ENCODE measurements at places on chromosomes 12 and 14. TPM values are rescaled to one million over a fixed set of nuclear protein-coding genes. Genes with fewer than 3 reads are reported as not detected.
A peak's percentile ranks its signal among the peaks of the same experiment; 100 is the strongest.

Gene AQP2
- total RNA-seq: not detected

Gene TM7SF3
- 51.8 TPM for total RNA-seq

Gene CRACR2A
- 1.9 TPM for total RNA-seq

Gene EDDM3A
- not detected for total RNA-seq

- DNase-seq: peak; percentile 37
- H3K27ac ChIP-seq: no peak overlapping the region
- no peaks in the 10 kb centered on the region for H3K36me3 ChIP-seq
- peak overlapping the region; percentile 56 for H3K4me3 ChIP-seq
- no peaks in the 10 kb centered on the region for H3K27me3 ChIP-seq
Observed at GRCh38 chr12:92505254-92506231, 197.2 kb upstream of the PLEKHG7 start.

DNA sequence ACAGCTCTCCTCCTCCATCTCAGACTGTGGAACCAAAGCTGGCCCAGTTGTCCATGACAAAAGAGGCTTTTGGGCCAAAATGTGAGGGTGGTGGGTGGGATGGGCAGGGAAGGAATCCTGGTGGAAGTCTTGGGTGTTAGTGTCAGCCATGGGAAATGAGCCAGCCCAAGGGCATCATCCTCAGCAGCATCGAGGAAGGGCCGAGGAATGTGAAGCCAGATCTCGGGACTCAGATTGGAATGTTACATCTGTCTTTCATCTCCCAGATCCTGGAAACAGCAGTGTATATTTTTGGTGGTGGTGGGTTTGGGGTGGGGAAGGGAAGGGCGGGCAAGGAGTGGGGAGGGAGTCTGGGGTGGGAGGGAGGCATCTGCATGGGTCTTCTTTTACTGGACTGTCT, 11.8 kb upstream of the TAMALIN start:
- peaks cover 12% of the 10 kb centered on the region for H3K4me1 ChIP-seq
- H3K36me3 ChIP-seq: peaks cover 7% of the 10 kb centered on the region
- H3K4me3 ChIP-seq: no peak overlapping the region

DNA sequence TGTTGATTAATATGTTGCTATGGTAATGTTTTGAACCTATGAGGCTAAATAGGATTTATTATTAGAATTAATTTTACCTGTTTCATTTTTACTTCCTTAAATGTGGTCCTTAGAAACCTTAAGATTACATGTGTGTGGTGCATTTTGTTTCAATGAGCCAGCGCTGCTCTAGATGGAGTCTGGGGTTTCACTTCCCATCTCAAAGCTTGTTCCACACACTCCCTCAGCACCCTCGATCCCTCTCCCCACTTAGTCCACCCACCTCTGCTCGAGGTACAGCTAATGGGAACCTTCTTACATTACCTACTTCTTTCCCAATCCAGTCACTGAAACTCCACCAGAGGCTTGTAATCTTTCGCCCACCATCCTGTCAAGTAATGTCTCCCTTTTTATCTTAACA, 205.2 kb downstream of the PAX9 start:
- H3K36me3 ChIP-seq: no peaks in the 10 kb centered on the region
- DNase-seq: no peak
- H3K4me3 ChIP-seq: no peak overlapping the region

Gene PIWIL1
- not detected for total RNA-seq

Gene IGF1
- 1.4 TPM for total RNA-seq

- H3K4me3 ChIP-seq: peak overlapping the region; percentile 89
- no peaks in the 10 kb centered on the region for H3K27me3 ChIP-seq
- H3K27ac ChIP-seq: peak overlapping the region; percentile 0
- H3K4me1 ChIP-seq: peaks cover 34% of the 10 kb centered on the region
- peaks cover 32% of the 10 kb centered on the region for H3K36me3 ChIP-seq
Observed at GRCh38 chr12:89346741-89347324, 5.5 kb downstream of the DUSP6 start.

- no peak for DNase-seq
- no peak overlapping the region for H3K4me3 ChIP-seq
Observed at GRCh38 chr12:80925983-80926382, 11.8 kb downstream of the LIN7A start.

DNA sequence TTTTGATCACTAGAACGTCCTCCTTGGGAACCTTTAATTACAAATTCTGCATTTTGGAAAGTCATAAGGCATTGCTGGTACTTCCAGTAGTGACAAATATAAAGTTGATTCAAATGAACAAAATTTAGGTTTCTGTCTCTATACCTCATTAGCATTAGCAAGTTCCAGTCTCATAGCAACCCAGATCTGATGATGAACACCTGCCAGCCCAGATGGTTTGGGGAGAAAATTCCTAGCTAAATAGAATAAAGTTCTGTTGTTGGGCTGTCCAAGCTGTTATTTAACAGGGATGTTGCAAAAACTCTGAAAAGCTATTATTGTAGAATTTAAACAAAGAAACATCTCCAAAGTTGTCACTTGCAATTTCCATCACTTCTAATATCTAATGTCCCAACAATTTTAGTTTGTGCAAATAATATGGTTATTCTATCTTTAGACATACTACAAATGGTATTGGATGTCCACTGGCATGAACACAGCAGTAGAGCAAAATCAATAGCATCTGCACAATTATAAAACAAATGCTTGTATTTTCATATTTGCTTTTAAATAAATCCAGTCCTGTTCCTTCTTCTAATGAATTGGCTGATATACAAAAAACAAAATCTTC, 299.4 kb downstream of the SLC16A7 start:
- DNase-seq: no peak
- H3K36me3 ChIP-seq: no peaks in the 10 kb centered on the region
- no peaks in the 10 kb centered on the region for H3K4me1 ChIP-seq

- H3K4me3 ChIP-seq: no peak overlapping the region
- peaks cover 11% of the 10 kb centered on the region for H3K4me1 ChIP-seq
- no peak overlapping the region for H3K27ac ChIP-seq
- no peaks in the 10 kb centered on the region for H3K27me3 ChIP-seq
Observed at GRCh38 chr14:69428289-69428998, 30.0 kb downstream of the SLC39A9 start.

DNA sequence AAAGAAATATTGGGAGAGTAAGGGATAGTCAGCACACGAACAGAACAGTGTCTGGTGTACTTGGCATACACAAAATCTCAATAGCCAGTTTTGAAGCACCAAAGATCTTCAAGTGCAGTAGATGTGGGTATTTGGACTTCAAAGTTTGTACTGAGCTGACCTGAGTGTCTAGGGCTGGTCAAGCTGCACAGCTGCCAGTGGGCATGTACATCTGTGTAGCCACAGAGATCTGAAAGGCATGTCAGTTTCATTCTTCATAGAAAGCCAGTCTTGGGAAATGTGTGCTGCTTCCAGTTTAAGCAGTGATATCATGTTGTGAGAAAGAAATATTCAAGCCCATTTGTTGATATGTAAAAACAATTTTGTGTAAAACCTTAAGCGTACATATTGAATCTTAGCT, 279.0 kb upstream of the SYT10 start:
- H3K4me1 ChIP-seq: no peaks in the 10 kb centered on the region
- H3K36me3 ChIP-seq: no peaks in the 10 kb centered on the region
- no peaks in the 10 kb centered on the region for H3K27me3 ChIP-seq
- H3K27ac ChIP-seq: no peak overlapping the region

Gene PCED1B
- 3.5 TPM for total RNA-seq

GRCh38 chr14:23544511-23545447, 6.8 kb downstream of the ZFHX2 start:
- peak; percentile 24 for DNase-seq
- no peaks in the 10 kb centered on the region for H3K36me3 ChIP-seq
- H3K4me3 ChIP-seq: no peak overlapping the region
- H3K27me3 ChIP-seq: no peaks in the 10 kb centered on the region
- H3K4me1 ChIP-seq: no peaks in the 10 kb centered on the region

DNA sequence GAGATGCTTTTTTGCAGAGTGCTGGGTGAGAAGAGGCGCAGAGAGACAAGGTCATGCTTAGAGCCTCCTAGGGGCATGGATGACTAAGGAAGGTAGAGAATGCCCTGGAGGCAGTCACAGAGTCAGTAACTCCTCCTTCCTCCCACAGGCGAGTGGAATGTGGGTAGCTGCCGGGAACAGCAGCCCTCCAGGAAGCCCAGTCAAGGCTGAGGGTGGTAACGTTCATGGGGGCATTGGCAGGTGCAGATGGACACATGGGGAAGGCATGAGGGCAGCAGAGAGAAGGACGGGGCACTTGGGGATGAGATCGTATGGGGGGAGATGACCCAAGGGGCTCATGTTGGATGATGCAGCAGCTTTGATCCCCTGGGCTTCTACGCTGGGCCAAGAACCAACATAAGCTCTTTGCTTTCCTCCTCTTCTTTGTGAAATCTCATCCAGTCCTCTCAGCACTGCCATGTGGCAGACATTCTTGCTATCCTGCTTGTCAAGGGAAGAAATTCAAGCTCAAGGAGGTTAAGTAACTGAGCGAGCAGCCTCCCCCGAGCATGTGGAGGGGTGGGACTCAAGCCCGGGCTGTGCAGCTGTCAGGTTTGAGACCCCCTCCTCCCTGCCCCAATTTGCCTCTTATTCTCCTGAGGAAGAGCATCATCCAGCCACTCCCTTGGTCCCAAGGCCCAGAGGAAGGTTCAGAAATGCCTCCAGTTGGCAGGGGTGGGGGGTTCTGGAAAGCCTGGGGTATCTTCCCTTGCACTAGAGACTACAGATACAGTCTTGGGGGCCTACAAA, 187.9 kb downstream of the PIWIL1 start:
- no peak overlapping the region for H3K27ac ChIP-seq
- DNase-seq: no peak
- H3K27me3 ChIP-seq: no peaks in the 10 kb centered on the region
- no peak overlapping the region for H3K4me3 ChIP-seq
- no peaks in the 10 kb centered on the region for H3K4me1 ChIP-seq

DNA sequence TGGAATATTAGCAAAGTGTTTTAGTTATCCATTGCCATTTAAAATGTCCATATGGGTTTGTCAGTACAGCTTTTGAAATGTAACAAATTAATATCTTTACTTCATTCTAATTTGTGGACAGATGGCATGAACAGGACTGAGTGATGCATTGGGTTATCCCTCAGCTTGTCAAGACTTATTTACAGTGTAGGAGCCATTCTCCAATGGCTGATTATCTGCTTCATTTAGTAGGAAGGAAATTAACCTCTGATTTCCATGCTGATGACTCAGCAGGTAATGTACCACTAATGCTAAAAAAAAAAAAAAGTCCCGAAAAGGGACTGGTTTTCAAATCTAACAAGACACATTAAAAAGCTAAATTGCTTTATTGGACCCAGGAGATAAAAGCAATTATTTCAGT, 1149.0 kb upstream of the USP15 start:
- no peak for DNase-seq
- no peaks in the 10 kb centered on the region for H3K4me1 ChIP-seq
- no peak overlapping the region for H3K27ac ChIP-seq
- no peaks in the 10 kb centered on the region for H3K27me3 ChIP-seq
- H3K36me3 ChIP-seq: no peaks in the 10 kb centered on the region

DNA sequence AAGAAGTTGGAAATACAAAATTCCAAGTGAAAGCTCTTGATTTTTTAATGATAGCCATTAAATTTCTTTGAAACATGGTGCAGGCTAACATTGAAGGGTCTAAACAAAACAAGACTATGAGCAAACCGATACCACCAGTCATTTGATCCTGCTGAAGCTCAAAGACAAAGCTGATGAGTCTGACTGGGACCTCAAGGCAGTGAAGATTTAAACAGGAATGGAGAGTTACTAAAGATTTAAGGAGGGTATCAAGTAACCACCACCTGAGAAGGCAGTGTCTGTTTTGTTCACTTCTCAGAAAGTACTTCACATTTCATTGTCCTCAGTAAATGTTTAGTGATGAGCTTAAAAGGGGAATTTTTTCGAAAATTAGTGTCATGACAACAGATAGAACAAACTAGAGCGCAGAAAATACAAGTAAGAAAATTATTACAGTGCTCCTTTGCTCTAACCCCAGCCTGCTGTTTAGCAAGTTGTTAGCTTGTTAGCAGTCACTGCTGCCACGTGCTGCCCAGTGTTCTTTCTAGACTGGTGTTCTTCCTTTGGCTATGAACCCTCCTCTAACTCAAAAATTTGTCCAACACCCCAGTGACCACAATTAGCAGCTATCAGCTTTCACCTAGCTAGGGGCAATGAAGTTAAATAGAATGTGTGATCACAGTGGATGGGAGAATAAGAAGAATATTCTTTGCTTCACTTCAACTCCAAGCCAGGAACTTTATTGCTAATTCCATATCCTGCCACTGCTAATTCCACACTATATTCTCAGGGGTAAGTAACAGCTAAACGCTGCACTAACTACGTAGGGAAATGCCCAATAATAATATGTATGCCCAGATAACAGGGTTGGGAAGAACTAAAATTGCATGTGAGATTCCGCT, 41.1 kb downstream of the YAF2 start:
- H3K27me3 ChIP-seq: no peaks in the 10 kb centered on the region
- no peak overlapping the region for H3K27ac ChIP-seq
- DNase-seq: no peak

GRCh38 chr14:21346532-21347135, 37.2 kb downstream of the SUPT16H start:
- H3K27me3 ChIP-seq: no peaks in the 10 kb centered on the region
- peak; percentile 71 for DNase-seq
- H3K27ac ChIP-seq: peak overlapping the region; percentile 39
- H3K4me3 ChIP-seq: 0 out of 2 replicates have a peak overlapping the region, but pooled peaks have one; percentile 13
- H3K36me3 ChIP-seq: peaks cover 12% of the 10 kb centered on the region

Gene NRDE2
- 10.2 TPM for total RNA-seq

- H3K27me3 ChIP-seq: no peaks in the 10 kb centered on the region
- H3K36me3 ChIP-seq: no peaks in the 10 kb centered on the region
- H3K4me3 ChIP-seq: no peak overlapping the region
Observed at GRCh38 chr14:49106741-49107667, 479.2 kb downstream of the RPS29 start.

- H3K27ac ChIP-seq: no peak overlapping the region
- peak; percentile 24 for DNase-seq
- H3K36me3 ChIP-seq: no peaks in the 10 kb centered on the region
- H3K4me3 ChIP-seq: no peak overlapping the region
Observed at GRCh38 chr12:66065641-66066136, 64.9 kb downstream of the LLPH start.

Gene RALGAPA1
- 22.2 TPM for total RNA-seq

GRCh38 chr14:62674563-62675237, 370.6 kb downstream of the KCNH5 start:
- no peak overlapping the region for H3K27ac ChIP-seq
- H3K4me3 ChIP-seq: no peak overlapping the region
- H3K27me3 ChIP-seq: no peaks in the 10 kb centered on the region
- no peaks in the 10 kb centered on the region for H3K36me3 ChIP-seq
- DNase-seq: no peak

GRCh38 chr14:23060536-23061260, 3.4 kb upstream of the CDH24 start:
- no peak overlapping the region for H3K4me3 ChIP-seq
- DNase-seq: no peak
- H3K36me3 ChIP-seq: peaks cover 50% of the 10 kb centered on the region
- peaks cover 24% of the 10 kb centered on the region for H3K4me1 ChIP-seq
- no peak overlapping the region for H3K27ac ChIP-seq
- no peaks in the 10 kb centered on the region for H3K27me3 ChIP-seq

Gene RERGL
- 0.51 TPM for total RNA-seq

GRCh38 chr14:40345334-40345733, 913.1 kb upstream of the FBXO33 start:
- H3K27ac ChIP-seq: no peak overlapping the region
- H3K4me3 ChIP-seq: no peak overlapping the region

GRCh38 chr14:60051721-60052221, 40.0 kb upstream of the PCNX4 start:
- H3K27ac ChIP-seq: no peak overlapping the region
- no peaks in the 10 kb centered on the region for H3K27me3 ChIP-seq
- DNase-seq: peak; percentile 54
- H3K4me3 ChIP-seq: no peak overlapping the region

Gene NELL2
- not detected for total RNA-seq

Data from GM23248 (cell line).